Stimulated activated CD8-positive, alpha-beta memory T cell treated with anti-CD3 and anti-CD28 coated beads, Interleukin-4, amount 100 ng/mL, for 4 hours (primary cell): ENCODE measurements at places on chromosomes 6 and 20.

DNA sequence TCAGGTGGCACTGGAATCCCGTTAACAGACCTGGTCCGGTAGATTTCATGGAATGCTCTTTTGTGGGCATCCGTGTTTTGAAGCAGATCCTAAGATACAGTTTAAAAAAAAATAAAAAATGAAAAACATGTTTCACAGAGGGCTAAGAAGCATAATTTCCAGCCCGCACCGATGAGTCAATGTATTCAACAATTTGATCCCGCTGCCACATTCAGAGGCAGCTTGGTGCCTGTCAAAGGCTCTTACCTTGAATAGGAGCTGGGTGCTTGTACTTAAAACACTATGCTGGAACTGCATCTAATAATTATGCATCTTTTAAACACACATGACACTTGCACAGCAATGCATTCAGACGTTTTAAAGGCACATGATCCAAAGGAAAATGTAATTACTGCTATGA is 164.8 kb downstream of the SYNE1 start:
- no peak for DNase-seq

GRCh38 chr20:4613184-4613583 is 108.5 kb upstream of the PRND start:
- DNase-seq = no peak

DNA sequence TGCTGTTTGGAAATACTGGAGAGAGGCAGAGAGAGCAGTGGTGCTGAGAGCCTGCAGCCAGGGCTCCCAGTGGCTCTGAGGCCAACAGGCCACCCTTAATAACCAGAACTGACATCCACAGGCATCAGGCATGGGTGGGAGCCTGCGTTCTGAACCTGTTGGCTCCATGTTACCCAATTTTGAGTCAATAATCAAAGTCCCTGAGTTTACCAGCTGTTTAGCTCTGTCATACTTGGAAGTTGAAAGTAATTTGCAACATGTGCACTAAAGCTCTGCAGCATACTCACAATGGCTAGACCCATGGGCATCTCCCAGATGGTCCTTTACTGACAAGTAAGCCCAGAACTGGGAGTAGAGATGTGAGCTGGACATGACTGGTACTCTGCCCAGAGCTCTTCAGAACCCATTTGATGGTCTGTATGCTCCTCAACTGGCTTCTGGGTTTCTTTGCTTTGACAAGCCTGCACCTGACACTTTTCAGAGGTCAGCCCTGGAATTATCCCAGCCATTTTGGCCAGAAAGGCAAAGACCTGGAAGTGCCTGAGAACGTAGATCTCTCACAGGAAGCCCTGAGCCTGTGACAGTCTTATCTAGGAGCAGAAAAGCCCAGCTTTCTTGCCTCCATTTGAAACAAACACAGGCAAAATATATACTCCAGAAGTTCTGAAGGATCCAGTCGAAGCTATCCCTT is 122.4 kb upstream of the CITED2 start:
- no peak for DNase-seq

DNA sequence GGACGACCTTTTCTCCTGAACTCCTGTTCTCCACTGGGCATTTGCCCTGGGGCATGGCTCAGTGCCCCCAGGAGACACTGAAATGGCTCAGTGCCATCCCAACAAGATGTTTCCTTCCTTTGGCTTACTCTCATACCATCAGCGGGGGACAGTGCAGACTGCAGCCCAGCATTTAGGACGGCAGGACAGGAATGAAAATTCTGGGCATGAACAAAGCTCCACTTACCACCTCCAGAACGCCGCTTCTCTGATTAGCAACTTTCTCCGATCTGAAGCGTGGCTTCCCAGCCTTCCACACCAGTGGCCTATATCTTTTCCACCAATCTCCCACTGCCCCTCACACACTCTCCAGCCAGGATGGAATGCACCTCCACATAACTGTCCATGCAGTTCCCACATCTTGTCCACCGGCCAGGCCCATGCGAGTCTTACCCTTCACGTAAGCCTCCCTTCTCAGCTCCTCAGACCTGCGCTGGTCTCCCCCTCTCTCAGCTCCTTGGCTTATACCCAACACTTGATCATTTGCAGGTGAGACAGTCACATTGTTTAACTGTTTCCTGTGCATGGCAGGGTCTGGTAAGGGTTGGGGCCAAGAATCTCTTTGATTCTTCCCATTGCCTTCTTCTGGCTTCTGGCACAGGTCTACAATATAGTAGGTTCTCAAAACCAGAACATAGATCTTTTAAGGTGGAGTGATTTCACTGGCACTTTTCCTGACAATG is 114.5 kb downstream of the FYN start:
- no peak for DNase-seq

DNA sequence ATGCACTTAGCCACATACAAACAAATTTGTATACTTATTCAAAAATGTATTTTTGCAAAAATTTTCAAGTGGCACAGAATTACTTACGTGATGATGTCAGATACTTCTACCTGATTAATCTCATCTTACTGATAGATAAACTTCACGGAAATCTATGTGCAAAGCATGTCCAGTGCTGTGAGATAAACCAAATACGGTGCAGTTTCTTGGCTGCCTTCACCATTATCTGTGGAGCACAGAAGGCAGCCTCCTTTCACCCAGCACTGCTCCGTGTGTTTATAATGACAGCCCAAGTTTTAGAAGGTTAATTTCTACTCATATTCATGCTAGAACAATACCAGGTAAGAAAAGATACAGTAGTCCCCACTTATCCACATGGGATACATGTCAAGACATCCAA is 59.0 kb upstream of the PDE10A start:
- DNase-seq = no peak

DNA sequence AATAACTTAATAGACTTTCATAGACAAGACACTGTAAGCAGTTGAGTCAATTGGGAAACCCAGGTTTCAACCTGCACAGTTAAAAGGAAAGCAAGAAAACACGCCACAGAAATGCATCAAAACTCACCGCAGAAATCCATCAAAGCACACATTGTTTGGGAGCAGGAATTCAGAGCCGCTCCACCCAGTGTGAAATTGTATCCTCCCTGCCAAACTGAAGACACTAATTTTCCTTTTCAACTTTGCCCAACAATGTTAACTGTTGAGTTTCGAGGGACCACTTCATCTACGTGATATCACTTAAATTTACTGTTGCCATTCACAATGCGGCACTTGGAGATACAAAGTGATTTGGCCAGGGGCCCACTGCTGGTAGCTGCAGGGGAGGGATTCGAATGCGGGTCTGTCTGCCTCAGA is 92.7 kb downstream of the DACT2 start:
- DNase-seq = no peak

- no peak for DNase-seq
Observed at GRCh38 chr6:3584606-3585005, 127.8 kb upstream of the SLC22A23 start.

- no peak for DNase-seq
Observed at GRCh38 chr6:113809826-113810225, 47.3 kb upstream of the MARCKS start.

DNA sequence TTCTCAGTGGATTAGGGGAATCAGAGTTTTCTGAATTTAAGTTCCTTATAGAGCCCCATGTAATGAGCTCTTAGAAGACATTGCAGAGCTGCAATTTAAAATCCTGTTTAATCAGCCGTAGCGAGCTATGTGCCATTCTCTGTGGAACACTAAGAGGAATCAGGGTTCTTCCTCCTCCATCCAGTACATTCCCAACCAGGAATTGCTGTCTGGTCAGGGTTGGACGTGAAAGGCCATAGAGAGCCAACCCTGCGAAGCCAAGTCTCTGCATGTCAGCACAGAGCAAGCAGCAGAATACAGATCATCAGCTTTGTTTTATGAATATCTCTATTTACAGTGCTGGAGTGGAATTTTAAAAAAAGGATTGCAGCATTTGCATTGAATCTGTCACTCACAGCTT is 366.0 kb downstream of the LAMA2 start:
- DNase-seq = no peak

DNA sequence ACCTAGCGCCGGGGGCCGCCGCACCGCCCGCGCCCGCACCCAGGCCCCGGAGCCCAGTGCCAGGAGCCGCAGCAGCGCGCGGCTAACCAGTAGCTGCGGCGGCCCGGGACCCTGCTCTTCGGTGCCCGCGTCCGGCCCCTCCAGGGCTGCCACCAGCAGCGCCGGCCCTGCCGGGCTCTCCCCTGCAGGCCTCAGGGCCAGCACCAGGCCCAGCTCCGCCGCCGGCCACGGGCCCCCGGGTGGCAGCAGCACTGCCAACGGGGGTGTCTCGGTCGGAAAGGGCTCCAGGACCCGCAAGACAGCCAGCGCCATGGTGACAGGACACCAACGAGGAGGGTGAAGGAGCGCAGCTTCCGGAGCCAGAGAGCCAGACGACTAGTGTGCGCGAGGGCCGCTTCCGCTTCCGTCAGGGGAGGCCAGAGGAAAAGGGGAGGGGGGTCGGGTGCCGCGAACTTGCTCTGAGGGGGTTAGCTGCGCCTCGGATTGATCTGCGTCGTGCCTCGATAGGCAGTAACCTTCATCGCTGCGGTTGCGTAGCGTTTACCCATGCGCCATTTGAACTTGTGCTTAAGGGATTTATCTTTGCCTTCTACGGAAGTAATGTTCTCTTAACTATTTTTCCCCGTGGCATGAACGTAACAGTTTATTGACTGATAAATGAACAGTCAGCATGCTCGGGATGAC is at the start of gene PEX6:
TSS of gene PEX6 (minus strand) at position 343 of the 684 bp plus-strand sequence. CDS start at position 312, 31 bp downstream.
- peak; percentile 76 for DNase-seq

DNA sequence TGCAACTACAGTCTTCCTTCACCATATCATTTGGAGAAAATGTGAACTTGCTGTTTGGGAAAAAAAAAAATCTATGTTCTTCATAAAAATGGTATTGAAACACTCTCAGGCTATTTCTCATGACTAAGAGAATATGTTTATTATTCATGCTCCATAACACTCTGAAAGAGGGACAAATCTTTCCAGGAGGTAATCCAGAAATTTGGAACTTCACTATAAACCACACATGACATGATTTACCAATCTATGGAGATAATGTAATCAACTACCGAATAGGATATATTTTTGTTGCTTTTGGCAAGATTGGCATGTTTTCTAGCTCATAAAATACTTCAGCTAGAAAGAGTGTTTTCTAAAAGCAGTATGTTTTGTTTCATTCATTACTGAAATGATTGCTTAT is 56.3 kb downstream of the THEMIS start:
- DNase-seq = no peak

GRCh38 chr6:51153109-51153508 is 334.4 kb downstream of the TFAP2B start:
- no peak for DNase-seq

DNA sequence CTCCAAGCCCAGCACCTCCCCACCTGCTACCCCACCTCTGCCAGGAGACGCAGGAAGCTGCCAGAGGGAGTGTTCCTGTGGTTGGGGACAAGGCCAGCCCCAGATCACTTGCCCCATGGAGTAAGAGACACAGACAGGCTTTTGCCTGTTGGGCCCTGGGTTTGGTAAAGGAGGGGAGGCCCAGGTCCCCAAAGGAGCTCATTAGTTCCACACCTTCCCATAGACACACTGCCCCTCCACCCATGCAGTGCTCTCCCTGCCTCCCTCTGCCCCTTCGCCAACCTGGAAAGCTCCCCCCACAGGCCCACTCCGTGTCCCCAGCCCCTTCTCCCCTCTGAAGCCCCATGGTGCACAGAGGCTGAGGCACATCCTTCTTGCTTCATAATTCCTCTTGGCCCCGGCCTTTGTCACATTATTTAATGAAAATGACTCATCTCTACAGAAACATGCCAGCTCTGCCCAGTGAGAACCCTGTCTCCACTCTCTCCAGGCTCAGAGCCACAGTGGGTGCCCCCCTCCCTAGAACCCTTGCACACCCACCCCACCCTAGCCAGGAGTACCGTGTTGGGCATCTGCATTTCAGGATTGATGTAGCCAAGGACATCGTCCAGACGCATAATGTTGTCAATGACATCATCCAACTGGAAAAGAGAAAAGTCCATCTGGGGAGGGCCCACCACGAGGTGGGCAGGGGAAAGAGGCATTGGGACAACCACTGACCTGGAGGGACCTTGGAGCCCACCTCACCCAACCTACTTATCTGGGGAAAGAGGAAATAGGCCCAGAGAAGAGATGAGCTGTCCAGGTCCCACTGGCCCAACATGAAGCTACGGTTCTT is 46.0 kb downstream of the TFEB start:
- no peak for DNase-seq

- DNase-seq = no peak
Observed at GRCh38 chr6:132708002-132708401, 5.9 kb downstream of the VNN1 start.

DNA sequence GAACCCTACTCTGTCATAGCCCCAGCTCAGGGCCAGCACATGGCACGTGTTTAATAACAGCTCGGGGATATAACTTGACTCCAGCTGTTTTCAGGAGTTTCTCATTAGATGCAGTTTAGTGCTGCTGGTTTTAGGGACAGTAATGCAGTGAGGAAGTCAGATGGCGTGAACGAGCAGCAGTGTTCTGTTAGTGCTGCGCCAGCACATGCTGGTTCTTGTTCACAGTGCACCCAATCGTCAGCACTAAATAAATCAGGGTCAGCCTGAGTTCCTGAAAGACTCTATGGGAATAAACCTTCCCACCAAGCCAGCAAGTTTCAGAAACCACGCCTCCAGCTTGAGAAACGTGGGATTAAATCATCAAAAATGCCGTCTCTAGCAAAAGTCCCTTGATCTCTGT is 235.9 kb upstream of the SUPT3H start:
- DNase-seq = no peak

DNA sequence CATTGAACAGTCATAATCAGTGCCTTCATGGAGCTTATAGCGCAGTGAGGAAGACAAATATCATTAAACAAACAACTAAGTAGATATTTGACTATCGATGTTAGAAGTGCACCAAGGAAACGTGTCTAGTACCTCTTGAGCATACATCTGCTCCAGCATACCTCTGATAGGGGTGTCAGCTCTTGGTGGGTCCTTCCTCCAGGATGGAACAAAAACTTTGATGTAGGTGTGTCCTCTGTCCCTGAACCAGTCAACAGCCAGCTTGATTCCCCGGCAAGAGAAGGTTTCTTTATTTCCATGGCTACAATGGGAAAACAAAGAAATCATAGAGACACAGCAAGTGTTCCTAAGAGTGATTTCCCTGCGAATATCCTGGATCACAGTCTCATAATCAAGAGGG is 23.1 kb downstream of the ZC3H12D start:
- DNase-seq = no peak

DNA sequence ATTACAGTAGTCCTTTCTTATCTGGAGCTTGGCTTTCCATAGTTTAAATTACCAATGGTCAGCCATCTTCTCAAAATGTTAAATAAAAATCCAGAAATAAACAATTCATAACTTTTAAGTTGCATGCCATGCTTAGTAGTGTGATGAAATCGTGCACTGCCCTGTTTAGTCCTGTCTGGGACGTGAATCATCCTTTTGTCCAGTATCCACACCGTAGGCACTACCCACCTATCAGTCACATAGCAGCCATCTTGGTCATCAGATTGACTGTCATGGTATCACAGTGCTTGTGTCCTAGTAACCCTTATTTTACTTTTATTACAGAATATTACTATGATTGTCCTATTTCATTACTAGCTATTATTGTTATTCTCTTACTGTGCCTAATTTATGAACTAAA is 924.1 kb downstream of the EYS start:
- DNase-seq = no peak

DNA sequence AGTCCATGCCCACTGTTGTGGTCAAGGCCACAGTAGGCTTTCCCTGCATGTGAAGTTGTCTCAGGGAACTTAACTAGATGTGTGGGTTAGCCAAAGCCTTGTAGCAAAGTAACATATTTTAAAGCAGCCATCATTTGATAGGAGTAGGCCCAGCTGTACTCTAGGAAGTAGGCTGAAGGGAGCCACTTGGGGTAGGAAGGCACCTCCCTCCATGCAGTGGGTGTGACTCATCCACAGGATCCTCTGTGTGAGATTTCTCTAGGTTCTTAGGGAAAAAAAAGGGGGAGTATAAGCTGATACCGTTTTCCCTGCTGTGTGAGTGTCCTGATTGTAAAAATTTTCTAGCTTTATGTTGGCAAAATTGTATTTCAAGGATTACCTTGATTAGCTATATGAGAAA is 44.7 kb downstream of the VAPB start:
- DNase-seq = no peak
